ENCODE measurements at places on chromosomes 11 and 22.
A peak's percentile ranks its signal among the peaks of the same experiment; 100 is the strongest.

DNA sequence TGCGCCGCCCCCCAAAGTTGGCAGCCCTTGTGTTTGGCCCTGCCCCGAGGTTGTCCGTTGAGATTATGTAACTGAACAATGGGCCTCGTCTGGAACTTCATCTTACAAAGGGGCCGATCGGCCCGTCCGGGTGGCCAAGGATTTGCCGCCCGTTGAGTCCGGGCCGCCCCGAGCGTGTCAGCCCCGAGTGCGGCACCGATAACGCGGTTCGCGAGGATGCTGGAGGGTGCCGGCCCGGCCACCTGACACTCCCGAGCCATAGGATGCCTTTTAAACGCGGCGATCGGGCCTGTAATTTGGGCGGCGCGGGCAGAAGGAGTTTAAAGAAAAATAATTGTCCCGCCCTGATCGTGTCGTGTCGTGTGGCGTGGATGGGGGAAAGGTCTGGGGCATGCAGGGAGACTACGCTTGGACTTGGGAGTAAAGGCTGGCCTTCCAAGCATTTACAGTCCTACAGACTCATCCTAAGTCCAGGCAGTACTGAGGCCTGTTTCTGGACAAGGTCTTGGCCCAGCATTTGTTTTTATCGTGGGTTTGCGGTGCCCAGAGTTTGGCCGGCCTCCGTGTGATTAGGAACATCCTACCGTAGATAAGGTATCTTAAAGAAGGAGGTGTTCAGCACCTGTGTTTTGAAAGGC, 1.3 kb downstream of the WEE1 start:
- DNase-seq, result peak; percentile 11

DNA sequence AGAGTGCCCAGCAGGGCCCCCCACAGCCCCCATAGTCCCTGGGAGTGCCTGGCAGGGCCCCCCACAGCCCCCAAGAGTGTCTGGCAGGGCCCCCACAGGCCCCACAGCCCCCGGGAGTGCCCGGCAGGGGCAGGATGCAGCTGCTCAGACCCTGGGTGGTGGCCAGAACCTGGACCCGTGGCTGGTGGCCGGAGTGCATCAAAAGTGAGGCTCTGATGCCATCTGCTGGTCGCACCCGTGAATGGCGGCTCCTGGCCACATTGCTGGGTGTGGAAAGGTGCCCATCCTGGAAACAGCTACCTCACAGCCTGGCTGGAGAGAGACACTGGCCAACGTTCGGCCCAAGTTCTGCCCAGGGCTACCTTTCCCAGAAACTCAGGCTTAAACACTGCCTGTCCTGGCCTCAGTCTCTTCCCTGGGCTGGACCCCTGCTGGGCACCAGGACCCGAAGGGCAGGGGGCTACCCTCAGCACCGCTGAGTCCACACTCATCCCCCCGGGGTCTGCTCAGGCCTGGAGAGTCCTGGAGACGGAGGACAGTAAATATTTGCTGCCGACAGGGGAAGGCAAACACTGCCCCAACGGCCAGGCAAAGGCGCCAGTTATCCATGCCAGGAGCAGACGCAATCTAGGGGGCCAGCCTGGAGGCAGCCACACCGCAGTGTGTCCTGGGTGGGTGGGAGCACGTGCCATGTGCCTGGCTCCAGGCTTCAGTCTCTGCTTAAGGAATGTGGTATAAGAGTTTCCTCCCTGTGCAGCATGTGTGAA, 4.4 kb downstream of the INS start:
- DNase-seq, result peak; percentile 27

DNA sequence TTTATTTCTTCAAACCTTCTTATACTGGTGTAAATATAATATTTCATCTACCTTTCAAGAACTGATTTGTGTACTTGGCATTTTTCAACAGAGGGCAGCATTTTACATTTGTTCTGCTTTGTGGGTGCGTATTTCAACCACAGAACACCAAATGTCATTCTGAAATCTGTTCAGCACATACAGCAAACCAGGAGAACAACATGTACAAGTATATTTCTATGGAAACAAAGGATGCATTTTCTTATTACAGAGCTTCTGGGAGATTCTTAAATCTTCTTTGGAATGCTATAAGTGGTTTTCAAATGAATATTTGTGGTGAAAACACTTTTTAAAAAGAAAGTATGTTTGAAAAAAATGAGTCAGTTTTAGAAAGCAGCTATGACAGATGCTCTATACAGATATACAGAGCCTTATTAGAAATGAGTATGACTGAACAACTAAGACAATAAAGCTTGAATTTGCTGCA, 946.0 kb downstream of the FAM181B start:
- peak; percentile 15 for DNase-seq

DNA sequence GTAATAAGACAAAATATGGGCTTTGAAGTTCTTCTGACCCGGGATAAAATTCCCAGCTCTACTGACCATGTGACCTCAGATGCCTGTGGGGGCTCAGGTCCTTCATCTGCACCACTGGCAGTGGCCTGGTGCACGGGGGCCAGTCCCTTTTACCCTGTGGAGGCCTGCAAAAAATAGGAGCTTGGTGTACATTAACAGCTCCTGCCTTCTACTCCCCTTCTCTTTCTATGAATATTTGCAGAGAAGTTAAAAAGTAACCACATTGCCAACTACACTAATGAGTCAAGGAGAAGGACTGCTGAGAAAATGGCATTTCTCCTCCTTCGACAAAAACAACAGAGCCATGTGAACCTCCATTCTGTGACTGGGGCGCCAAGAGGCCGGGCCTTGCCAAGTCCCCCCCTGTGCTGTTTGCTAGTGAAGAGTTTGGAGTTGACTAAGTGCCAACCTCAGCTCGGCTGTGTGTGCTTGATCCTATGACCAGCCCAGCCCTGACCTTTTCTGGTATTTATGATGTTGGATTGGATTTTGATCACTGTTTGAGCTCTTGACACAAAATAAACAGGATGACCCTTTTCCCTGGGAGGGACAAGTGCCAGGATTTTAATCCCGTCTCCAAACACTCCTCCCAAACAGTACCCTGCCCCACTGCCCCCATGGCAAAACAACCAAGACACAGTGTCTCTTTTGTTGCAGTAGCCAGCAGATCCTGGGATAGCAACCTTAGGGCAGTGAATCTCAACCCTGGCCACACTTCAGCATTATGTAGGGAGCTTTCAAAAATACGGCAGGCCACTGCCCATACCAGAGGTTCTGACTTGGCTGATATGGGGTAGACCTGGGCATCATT, 380.1 kb downstream of the LARGE1 start:
- no peak for DNase-seq

- DNase-seq, result no peak
Observed at GRCh38 chr11:93213622-93214021, 15.8 kb upstream of the SLC36A4 start.

- DNase-seq, result no peak
Observed at GRCh38 chr11:119520966-119521365, 98.0 kb upstream of the THY1 start.

- DNase-seq, result no peak
Observed at GRCh38 chr22:29348956-29349355, 33.5 kb upstream of the RASL10A start.

DNA sequence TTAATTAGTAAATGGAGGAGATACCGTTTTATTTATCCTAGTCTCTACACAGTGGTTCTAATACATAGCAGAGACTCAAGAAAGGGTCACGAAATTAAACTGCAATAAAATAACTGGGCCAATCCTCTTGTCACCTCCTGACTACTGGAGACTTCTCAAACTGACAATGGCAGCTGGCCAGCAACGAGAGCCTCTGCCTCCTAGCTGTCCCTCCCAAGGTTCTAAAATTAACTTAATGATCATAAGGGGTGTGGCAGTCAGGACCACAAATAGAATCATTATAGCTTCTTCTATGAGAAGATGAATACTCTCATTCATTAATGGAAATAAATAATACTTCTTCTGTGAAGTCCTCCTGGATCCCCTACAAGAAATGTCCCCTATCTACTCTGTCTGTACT, 63.8 kb upstream of the APOA1 start:
- no peak for DNase-seq

- no peak for DNase-seq
Observed at GRCh38 chr22:27857443-27857842, 55.9 kb upstream of the MN1 start.

DNA sequence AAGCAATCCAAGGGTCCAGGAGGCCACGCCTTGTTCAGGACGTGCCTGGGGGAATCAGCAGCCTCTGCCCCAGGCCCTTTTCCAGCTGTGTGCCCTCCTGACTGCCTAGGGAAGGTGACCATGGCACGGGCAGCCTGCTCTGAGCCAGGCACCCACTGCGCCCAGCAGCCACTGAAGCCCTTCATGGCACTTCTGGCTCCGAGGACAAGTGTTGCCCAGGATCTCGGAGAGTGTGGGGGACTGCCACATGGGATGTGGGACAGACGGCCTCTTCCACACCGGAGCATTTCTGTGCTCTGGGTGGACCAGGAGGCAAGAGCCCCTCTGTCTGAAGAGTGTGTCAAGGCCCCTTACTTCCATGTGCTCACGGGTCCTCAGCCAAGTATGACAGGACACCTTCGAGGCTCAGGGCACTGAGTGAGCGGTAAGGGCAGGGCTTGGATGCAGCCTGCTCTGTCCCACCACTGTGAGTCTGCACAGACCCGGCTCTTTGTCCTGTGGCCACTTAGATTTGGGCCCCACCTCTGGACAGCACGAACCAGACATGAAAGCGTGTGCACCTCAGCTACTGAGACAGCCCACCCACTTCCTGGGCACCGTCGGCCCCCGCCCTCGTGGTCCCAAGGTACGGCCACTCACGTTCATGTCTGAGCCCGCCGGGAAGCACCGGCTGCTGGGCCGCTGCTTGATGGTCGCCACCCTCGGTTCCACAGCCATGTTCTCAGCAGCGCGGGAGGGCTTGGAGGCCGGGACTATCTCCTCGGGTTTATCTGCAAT, 93.6 kb downstream of the CTTN start:
- no peak for DNase-seq

- no peak for DNase-seq
Observed at GRCh38 chr22:31049815-31050420, 31.2 kb upstream of the SMTN start.

GRCh38 chr22:44130076-44130711, 50.5 kb upstream of the PARVG start:
- no peak for DNase-seq

- peak; percentile 21 for DNase-seq
Observed at GRCh38 chr22:29635734-29636357, 32.4 kb downstream of the NF2 start.

- DNase-seq, result no peak
Observed at GRCh38 chr11:84234462-84235202, 948.5 kb upstream of the CCDC90B start.

- no peak for DNase-seq
Observed at GRCh38 chr11:1484695-1485503, 1.7 kb downstream of the MOB2 start.

- DNase-seq, result no peak
Observed at GRCh38 chr22:26573026-26573662, 16.8 kb downstream of the TPST2 start.

- peak; percentile 65 for DNase-seq
Observed at GRCh38 chr11:75474878-75475766, 42.1 kb upstream of the KLHL35 start.

DNA sequence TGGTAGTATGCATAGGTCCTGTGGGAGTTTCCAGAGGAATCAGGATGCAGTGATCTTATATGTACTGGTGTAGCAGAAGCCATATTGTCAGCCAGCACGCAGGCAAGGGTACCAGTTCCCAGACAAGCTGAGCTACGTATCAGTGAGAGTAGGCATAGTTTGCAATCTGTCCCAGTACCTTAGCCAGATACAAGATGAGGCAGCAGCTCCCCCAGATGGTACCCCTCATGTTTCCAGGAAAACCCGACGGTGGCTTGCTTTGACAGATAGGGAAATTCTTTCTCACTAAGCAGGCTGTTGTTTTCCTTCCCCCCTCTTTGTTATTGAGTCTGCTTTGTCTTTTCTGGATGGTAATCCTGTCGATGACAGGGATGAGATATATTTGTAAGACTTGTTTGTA, 109.7 kb upstream of the RRM1 start:
- DNase-seq, result no peak

DNA sequence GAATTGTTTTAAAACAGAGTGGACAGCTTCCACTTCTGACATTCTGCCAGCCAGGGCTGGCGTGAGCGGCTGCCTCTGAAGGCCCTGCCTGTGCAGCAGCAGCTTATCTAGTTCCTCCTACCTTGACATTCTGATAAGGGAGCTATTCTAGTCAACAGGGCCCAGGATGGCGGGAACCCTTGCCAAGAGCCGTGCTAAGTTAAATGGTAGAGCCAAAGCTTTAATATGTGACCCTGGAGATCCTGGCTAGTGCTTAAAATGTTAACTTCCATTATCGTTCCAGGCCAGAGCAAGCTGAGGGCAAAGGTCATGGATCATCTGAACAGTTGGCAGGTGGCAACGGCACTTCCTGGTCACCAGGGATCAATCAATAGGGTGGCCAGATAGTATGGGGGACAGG, 3.5 kb downstream of the KCNJ5 start:
- no peak for DNase-seq

GRCh38 chr11:3123305-3123704, 41.8 kb downstream of the OSBPL5 start:
- no peak for DNase-seq

GRCh38 chr22:38881464-38881871, 9.5 kb upstream of the CBX6 start:
- no peak for DNase-seq

DNA sequence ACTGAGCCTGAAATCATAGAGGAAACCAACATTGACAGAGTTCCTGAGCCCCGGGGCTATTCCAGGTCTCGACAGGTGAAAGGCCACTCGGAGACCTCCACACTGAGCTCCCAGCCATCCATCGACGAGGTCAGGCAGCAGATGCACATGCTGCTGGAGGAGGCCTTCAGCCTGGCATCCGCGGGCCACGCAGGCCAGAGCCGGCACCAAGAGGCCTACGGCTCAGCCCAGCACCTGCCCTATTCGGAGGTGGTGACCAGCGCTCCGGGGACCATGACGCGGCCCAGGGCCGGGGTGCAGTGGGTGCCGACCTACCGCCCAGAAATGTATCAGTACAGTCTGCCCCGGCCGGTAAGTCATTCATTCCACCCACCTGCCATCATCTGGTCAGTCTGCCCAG, 54.9 kb downstream of the C11orf91 start:
- no peak for DNase-seq

- no peak for DNase-seq
Observed at GRCh38 chr11:26958005-26958701, 35.8 kb upstream of the FIBIN start.
